ENCODE measurements at places on chromosomes 3 and 15.

DNA sequence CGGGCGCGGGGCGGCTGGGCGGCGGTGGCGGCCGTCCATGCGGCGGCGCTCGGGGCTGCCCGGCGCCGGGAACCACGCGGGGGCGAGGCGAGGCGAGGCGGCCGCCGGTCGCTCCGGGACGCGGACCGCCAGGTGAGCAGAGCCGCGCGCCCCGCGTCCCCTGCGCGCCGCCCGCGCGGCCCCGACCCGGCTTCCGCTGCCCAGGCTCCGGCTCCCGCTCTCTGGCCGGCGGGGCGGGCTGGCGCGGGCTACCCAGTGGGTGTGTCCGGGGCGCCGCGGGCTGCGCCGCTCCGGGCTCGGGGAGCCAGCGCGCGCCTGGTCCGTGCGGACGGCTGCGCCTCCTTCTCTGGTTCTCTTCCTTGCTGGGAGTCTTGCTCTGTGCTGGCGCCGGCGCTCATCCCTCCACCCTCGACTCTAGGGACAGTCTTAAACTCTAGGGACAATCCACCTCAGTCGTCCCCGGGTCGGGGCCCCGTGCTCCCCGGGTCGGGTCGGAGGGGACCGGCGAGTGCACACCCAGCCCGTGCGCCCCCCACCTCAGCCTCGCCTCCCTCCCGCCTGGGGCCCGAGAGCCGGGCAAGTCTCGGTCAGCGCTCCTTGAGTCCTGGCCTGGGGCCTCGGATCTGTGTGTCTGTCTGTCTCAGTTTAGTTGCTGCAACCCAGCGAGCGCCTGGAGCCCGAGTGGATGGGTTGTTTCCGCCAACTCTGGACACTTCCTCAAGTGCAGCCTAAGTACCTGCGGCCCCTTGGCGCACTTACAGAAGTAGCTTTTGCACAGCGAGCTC is 488 bp downstream of the THSD4 start:
- peak; percentile 46 for DNase-seq

- DNase-seq, result no peak
Measured at GRCh38 chr15:31508656-31509055, 182.0 kb downstream of the KLF13 start.

- no peak for DNase-seq
Measured at GRCh38 chr3:4716706-4717362, 223.7 kb downstream of the ITPR1 start.

DNA sequence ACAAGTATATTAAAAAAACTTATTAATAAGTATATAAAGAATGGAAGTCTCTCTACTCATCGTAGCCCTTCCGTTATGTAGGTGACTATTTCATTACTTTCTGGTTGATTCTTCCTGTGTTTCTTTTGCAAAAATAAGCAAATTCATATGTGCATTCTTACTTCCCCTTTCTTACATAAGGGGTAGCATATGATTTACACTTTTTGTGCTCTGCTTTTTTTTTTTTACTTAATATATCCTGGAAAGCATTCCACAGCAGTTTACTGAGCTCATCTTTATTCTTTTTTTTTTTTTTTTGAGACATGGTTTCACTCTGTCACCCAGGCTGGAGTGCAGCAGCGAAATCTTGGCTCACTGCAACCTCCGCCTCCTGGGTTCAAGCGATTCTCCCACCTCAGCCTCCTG is 12.9 kb downstream of the SCAMP5 start:
- no peak for DNase-seq

GRCh38 chr15:91769476-91769875 is 84.0 kb upstream of the SLCO3A1 start:
- no peak for DNase-seq

- no peak for DNase-seq
Measured at GRCh38 chr3:34727700-34728099, 911.6 kb upstream of the ARPP21 start.

DNA sequence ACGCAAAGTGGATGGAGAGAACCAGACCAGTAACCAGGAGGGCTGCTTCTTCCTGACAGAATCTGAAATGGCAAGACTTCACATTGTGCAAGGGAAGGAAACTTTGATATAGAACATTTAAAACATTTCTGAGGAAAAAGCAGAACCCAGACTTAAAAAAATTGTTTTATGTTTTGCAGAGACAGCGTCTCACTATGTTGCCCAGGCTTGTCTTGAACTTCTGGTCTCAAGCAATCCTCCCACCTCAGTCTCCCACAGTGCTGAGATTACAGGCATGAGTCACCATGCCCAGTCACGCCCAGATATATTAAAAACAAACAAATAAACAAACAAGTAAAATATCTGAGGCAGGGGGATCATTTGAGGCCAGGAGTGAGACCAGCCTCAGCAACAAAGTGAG is 46.2 kb downstream of the CRTAP start:
- DNase-seq, result no peak

- DNase-seq, result peak; percentile 15
Measured at GRCh38 chr3:101836652-101837598, 12.4 kb upstream of the NFKBIZ start.

DNA sequence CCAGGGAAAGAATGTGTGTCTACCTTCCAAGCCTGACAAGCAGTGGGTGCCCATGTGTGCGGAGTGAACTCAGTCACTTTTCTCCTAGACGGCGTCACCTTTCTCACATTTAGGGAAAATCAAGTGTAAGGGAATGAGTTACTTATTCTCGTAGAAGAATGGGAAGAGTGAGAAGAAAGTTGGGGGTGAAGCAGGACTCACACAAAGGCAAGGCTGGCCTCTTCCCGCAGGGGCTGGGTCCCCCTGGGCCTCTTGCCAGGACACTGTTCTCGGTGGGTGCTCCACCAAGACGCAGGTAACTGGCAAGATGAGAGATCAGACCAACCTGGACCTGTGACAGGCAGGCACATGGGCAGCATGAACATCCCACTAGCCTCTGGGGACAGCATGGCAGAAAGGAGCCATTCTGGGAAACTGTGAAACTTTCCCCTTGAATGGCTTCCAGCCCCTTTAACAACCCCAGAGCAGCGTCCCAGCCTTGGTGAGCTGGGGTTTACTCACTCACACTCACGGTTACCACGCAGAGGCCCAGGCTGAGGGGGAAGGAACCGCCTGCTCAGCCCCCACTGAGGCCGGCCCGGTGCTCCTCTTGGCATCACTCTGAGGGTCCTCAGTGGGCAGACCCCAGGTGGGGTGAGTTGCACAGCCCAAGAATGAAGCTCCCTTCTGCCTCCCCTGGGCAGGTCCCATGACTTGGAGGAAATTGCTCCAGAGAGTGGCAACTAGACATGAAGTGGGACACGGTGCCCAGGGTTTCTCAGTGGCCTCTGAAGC is 15.0 kb upstream of the SRP14 start:
- no peak for DNase-seq

DNA sequence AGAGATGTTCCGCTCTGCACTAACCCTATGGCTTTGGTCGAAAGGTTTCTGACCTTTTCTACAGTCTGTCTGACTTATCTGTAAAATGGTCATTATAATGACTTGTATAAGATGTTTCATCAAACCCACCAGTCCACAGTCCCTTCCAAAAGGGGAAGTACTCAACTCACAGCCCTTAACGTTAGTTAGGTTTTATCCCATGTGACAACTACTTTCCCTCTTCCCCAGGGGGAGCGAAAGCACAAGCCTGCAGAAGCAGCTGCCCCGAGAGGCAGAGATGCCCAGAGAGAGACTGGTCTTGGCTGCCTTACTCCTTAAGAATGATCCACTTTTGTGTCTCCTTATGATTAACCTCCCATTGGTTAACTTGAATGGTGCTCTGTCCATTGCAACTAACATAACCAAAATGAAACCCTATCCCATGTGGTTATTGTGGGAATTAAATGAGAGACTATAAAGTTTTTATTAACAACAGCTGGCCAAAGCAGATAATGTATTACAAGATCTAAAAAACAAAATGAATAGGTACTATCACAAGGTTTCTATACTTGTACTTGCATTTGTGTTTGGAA is 6.4 kb downstream of the ASTE1 start:
- no peak for DNase-seq

GRCh38 chr15:66233487-66234415 is 19.8 kb downstream of the MEGF11 start:
- no peak for DNase-seq

DNA sequence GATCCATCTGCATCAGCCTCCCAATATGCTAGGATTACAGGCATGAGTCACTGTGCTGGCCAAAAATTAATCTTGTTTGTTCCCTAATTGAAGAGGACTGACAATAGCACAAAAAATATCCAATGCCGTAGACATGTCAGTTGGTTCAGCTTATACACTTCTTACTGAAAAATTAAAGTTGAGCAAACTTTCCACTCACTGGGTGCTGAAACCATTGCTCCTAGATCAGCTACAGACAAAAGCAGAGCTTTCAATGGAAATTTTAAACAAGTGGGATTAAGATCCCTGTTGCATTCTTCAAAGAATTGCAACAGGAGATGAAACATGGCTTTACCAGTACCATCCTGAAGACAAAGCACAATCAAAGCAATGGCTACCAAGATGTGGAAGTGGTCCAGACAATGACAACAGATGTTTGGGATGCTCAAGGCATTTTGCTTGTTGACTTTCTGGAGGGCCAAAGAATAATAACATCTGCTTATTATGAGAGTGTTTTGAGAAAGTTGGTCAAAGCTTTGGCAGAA is 16.0 kb downstream of the ISLR2 start:
- no peak for DNase-seq

DNA sequence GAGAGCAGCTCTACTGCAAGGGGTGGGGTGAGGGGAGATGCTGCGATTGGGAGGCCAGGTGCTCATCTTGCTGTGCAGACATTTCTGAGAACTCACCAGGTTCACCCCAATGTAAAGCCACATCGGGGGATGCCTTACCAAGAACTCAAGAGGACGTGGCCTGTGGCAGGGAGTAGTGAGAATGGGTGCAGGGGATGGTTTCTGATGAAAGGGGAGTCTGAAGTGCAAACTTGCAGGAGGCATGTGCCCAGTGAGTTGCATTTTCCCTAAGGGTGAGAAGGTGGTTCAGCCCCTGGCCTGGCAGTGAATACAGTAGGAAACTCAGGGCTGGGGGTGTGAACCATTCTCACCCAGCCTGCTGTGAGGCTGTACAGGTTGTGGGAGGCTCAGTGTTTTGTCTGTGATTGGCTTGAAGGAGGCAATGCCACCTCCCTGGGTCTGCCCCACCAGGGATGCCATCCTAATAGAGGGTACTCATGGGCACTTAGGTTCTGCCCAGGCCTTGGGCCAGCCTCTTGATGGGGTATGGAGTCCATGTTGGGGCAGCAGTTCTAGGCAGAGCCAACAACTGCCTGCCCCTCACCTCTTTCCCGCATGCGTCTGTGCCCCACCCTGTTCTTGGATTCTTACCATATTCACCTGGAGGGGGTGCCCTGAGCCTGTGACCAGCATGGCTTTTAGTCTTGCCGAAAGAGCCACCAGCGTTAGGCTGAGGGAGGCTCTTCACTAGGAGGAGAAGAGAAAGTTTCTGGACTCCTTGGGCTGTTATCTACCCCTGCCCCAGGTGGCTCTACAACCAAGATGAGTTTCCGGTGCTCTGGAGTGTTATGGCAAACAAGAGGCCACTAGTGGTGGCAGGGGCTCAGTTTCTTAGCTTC is 4.5 kb downstream of the HEMK1 start:
- DNase-seq, result no peak

DNA sequence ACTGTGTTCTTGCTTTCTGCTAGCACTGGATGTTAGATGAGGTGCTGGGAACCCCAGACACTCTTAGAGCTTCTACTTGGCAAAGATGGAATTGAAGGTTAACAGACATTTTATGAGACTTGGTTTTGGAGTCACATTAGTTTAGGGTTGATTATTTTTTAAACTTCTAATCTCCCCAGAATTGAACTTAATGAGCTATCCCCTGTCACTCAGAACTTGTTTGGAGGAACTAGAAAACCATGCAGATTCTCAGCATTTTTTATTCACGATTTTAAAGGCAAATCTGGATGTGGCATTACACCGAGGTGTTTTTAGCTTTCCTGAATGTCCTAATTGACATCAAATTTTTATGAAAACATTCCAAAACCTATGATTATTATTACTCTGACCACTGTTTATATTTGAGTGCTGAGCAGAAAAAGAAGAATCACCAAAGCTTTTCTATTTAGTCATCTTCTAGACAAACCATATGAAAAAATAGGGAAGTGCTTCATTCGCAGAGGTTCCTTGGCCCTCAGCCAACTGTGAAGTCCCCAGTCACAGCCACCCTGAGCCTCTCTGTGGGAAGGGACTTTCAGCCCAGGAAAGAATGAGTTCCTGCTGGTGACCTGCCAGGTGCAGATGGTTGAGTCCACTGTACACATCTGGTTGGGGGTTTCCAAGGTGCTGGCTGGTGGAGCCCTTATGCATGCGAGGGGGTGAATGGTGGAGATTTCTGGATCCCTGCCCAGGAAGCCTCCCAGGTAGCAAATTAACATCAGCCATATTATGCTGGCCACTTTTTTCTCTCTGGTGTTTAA is 196.0 kb upstream of the TOPAZ1 start:
- DNase-seq, result peak; percentile 84

DNA sequence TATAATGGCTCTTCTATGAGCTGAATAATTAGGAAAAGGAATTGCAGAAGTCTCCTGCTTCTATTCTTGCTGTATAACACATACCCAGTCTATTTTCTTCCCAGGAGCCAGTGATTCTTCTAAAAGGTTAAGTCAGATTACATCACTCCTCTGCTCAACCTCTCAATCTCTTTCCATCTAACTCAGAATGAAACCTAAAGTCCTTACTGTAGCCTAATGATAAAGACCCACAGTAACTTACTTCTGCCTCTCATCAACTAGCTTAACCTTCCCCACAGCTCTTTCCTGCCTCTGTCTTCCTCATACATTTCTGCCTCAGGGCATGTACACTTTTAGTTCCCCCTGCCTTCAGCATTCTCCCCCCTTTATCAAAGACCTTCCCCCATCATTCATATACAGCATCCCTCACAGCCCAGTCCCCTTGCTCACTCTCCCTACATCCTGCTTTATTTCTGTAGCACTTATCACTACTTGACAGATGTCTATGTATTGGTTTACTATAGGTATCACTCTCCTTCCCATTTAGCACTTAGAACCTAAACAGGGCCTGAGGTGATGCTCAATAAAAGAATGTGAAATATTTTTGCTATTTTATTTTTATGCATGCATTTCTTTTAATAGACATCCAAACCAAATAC is 28.5 kb upstream of the CMTM6 start:
- no peak for DNase-seq

- DNase-seq, result no peak
Measured at GRCh38 chr15:38671006-38671387, 106.4 kb upstream of the RASGRP1 start.

GRCh38 chr15:29139540-29140459 is 129.8 kb downstream of the NSMCE3 start:
- DNase-seq, result peak; percentile 72

- DNase-seq, result peak; percentile 55
Measured at GRCh38 chr3:141387516-141387915, 19.2 kb downstream of the ZBTB38 start.

DNA sequence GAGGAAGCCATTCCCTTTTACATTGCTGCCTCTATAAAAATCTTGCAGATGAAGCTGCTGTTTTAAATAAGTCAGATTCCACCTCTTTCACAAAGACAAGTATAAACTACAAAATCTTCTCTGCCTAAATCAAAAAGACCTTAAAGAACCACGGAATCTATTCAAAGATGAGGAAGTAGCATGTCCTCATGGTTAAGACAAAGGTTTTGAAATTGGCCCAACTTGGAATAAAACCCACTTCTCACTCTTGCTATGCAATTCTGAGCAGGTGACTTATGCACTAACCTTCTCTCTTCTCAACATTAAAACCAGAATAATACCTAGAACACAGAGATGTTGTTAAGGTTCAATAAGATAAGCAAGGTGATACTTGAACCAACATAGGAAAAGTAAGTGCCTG is 97.6 kb downstream of the FOXP1 start:
- no peak for DNase-seq

- DNase-seq, result no peak
Measured at GRCh38 chr3:190101320-190102011, 19.2 kb downstream of the P3H2 start.

- no peak for DNase-seq
Measured at GRCh38 chr3:171388527-171388926, 71.7 kb downstream of the TNIK start.

- no peak for DNase-seq
Measured at GRCh38 chr15:27796405-27797320, 302.5 kb downstream of the OCA2 start.

Measured in NCI-H2081 (cell line).